Smooth muscle cell of the coronary artery (primary cell): ENCODE measurements at places on chromosomes 4 and X. TPM values are rescaled to one million over a fixed set of nuclear protein-coding genes. Genes with fewer than 3 reads are reported as not detected.

Gene SCRG1
- total RNA-seq: 0.23 and 0.35 TPM in 2 replicates

Gene COX7B2
- not detected in 2 replicates for total RNA-seq

Gene PASD1
- total RNA-seq: not detected in 2 replicates

Gene TRIM75
- not detected in 2 replicates for total RNA-seq

Gene SHISA3
- 0.23 and 4.7 TPM in 2 replicates for total RNA-seq

Gene FAM133A
- 0.15 TPM in 1 of 2 replicates, not detected in the other for total RNA-seq

Gene GPC3
- total RNA-seq: under 0.01 and 26.6 TPM in 2 replicates

Gene SLC9B1
- total RNA-seq: 0.38 and 2.2 TPM in 2 replicates

Gene TNIP2
- total RNA-seq: 45.2 and 78.7 TPM in 2 replicates

Gene GC
- total RNA-seq: not detected in 2 replicates

Gene PPP4R3C
- total RNA-seq: not detected in 2 replicates

Gene KLB
- not detected in 2 replicates for total RNA-seq

Gene CLDN34
- not detected in 2 replicates for total RNA-seq

Gene CYTL1
- total RNA-seq: 0.15 and 2.5 TPM in 2 replicates

Gene MAGIX
- total RNA-seq: 0.82 and 1.7 TPM in 2 replicates

Gene CITED1
- total RNA-seq: 0.23 TPM in 1 of 2 replicates, not detected in the other

Gene CLCN4
- 4.8 and 6.0 TPM in 2 replicates for total RNA-seq

Gene INPP4B
- total RNA-seq: 8.3 and 20.2 TPM in 2 replicates

Gene NCAPG
- total RNA-seq: 1.5 and 7.9 TPM in 2 replicates

Gene AREG
- 0.47 TPM in 1 of 2 replicates, not detected in the other for total RNA-seq

Gene GYPE
- total RNA-seq: 0.59 and 1.3 TPM in 2 replicates

Gene ASB12
- not detected in 2 replicates for total RNA-seq

Gene SMARCAD1
- 14.5 and 22.5 TPM in 2 replicates for total RNA-seq

Gene TCEAL5
- total RNA-seq: not detected in 2 replicates

Gene LRIT3
- total RNA-seq: not detected in 2 replicates

Gene BST1
- 11.1 and 16.8 TPM in 2 replicates for total RNA-seq

Gene MAGEC3
- not detected in 2 replicates for total RNA-seq

Gene TAF7L
- 0.15 and 0.23 TPM in 2 replicates for total RNA-seq

Gene DTHD1
- total RNA-seq: not detected in 2 replicates

Gene RAB39B
- total RNA-seq: 0.47 and 0.53 TPM in 2 replicates

Gene SOD3
- 5.8 and 66.9 TPM in 2 replicates for total RNA-seq

Gene NFKB1
- 22.5 and 33.6 TPM in 2 replicates for total RNA-seq

Gene TCP11X2
- not detected in 2 replicates for total RNA-seq

Gene NDUFA1
- 138 and 171 TPM in 2 replicates for total RNA-seq
